Lung (tissue), 17 donors: ENCODE measurements at places on chromosomes 3 and 15. TPM values are rescaled to one million over a fixed set of nuclear protein-coding genes. Genes with fewer than 3 reads are reported as not detected.
A peak's percentile ranks its signal among the peaks of the same experiment; 100 is the strongest.

DPH3 gene
- polyA plus RNA-seq = 18.7 TPM

GOLGA6B gene
- not detected for polyA plus RNA-seq

GRCh38 chr3:116445990-116446389 lies 703 bp upstream of the LSAMP start:
- no peak for DNase-seq

DNA sequence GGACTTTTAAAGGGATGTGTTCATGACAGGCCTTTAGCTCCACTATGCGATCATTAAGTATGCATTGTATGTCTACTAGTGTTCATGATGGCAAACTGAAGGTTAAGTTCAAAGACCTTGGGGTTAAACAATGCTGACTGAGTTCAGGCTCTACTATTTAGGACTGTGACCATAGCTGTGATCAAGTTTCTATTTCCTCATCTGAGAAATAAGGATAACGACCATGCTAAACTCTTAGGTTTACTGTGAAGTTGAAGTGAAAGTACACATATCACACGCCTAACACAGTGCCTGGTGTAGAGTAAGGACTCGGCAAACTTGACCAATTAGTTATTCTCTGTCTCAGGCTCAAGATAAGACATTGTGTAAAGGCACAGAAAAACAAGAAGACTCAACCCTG lies 243.2 kb downstream of the MBNL1 start:
- DNase-seq = no peak

GRCh38 chr3:102484-102883 lies 94.1 kb upstream of the CHL1 start:
- no peak for DNase-seq

- DNase-seq = peak; percentile 65
Measured at GRCh38 chr3:58299839-58300516, 6.1 kb upstream of the RPP14 start.

- no peak for DNase-seq
Measured at GRCh38 chr15:77825546-77825945, 192.8 kb upstream of the LINGO1 start.

DNA sequence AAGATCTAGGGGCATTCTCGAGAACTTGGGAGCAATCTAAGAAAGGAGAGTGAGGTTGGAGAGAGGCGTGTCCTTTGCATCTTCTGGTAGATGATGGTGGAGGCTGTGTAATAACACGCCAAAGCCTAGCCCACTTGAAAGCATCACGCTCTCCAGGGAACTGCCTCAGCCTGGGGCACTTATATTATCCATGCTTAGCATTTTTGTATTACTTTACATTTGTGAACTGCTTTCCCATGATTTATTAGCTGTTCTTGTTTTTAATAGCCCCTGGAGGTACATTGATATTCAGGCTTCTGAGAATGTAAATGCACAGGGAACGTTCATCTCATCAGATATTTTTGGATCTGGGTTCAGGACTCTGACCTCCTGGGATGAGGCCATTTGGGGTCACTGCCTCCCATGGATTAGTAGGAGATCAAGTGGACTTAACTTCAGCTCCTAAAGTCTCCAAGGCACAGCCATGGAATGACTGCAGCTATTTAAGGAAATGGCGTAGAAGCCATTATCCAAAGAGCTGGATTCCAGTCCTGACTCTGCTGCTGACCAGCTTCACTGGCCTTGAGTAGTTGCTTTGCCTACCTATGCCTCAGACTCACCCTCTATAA lies 124.9 kb downstream of the LPP start:
- DNase-seq = no peak
